ENCODE measurements at places on chromosomes 13 and 19.

GRCh38 chr19:7288977-7289376, 5.2 kb downstream of the INSR start:
- DNase-seq = no peak

DNA sequence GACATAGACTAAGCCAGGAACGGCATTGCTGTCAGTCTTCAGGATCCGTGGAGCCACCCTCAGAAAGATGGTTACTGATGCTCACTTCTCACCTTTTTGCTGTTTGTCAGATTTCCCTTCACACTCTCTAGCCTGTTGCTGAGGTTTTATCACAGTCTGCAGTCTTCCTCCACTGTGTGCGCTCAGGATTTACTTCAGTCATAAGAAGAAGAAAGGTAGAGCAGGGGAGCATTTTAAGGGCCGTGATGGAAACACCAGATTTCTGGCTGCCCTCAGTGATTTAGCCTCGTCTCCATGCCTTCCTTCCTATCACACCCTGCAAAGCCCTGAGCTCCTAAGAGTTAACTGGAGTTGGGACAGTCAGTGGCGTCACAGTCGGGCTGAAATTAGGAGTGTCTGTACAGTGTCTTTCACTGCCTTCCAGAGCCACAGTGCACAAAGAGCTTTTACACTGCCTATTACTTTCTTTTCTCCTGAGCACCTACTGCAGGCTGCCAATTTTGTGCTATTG, 60.0 kb upstream of the GPR183 start:
- DNase-seq = no peak

GRCh38 chr19:33297401-33298145, 4.8 kb downstream of the CEBPA start:
- no peak for DNase-seq

- DNase-seq = no peak
Measured at GRCh38 chr19:41311072-41311471, 1.1 kb downstream of the CCDC97 start.

- no peak for DNase-seq
Measured at GRCh38 chr19:10760273-10760944, 42.5 kb downstream of the DNM2 start.

GRCh38 chr13:48564056-48564455, 31.2 kb upstream of the RCBTB2 start:
- DNase-seq = no peak

GRCh38 chr19:53915000-53915399, 5.9 kb downstream of the CACNG7 start:
- DNase-seq = no peak

Data from stimulated activated CD4-positive, alpha-beta T cell treated with anti-CD3 and anti-CD28 coated beads, Interleukin-1b, Interleukin-23, amount 100 ng/mL, for 24 hours (primary cell).